ENCODE measurements at places on chromosomes 1 and 21.

- DNase-seq: no peak
Measured at GRCh38 chr1:26066160-26066559, 1.3 kb downstream of the TRIM63 start.

GRCh38 chr1:59179673-59180072, 117.2 kb upstream of the FGGY start:
- no peak for DNase-seq

GRCh38 chr1:206949208-206949607, 2.9 kb upstream of the PIGR start:
- no peak for DNase-seq

GRCh38 chr1:5645929-5646328, 346.3 kb downstream of the NPHP4 start:
- DNase-seq: no peak

GRCh38 chr1:151935154-151935553, 25.8 kb upstream of the THEM4 start:
- no peak for DNase-seq

- no peak for DNase-seq
Measured at GRCh38 chr1:91556556-91556955, 55.9 kb downstream of the CDC7 start.

GRCh38 chr1:176206006-176206960, 803 bp downstream of the COP1 start:
- peak; percentile 30 for DNase-seq

DNA sequence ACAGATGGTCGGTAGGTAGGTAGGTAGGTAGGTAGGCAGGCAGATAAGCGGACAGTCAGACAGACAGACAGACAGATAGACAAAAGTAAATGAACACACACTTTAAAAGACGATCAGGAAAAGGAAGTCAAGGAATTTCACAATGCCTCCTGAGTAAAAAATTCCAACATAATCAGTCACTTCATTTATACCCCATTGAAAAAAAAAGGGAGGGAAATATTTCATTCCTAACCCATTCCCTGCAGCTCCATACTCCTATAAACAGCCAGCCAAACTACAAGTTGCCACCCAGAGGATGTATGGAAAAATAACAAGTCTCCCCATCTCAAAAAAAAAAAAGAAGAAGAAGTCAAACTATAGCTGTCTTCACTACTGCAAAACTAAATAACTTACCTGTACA, 43.4 kb downstream of the ZZZ3 start:
- DNase-seq: no peak

DNA sequence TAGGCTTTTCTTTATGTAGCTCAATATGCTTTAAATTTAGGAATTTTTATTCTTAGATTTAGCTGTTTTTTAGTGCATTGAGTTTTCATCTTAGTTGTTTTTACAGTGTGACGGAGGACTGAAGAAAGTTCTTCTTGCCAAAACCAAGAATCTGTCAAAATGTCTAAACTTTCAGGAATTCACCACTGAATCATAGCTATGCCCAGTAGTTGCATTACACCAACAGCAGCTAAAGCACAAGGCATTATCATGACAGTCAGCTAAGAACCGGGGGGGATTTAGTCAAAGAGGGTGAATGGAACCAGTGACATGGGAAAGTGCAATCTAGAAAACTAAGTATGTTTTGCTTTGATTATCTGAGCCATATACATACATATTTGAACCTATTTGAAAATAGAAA, 6.5 kb upstream of the C1orf146 start:
- no peak for DNase-seq

DNA sequence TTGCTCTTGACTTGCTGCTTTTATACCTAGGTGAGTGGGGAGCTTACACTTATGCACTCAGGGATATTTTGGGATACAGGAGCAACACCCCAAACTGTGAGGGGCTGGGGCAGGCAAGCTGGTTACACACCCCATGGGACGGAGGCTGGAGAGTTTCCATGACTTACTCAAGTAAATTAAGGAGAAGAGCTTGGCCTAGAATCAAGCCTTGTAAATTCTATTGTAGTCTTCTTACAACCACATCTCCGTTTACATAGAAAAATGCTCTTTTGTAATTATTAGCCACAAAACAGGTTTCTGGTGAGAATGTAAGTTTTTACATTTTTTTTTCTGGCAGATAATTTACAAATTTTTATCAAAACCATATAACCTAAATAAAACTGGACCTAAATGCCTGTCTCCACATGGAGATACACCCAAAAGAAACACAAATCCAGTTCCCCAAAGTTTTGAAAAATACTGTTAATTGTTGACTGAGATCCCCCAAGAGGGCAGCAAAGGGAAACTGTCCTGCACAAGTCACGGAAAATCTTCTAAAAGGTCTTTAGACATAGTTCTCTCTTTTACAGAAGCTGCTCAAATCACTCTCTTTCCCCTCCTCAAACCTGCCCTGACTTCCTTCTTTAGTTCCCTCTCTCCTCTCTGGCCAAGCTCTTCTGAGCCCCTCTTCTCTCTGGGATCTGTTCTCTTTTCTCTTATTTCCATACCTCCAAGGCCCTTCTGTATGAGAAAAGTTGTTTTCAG, 134.0 kb downstream of the HIVEP3 start:
- no peak for DNase-seq

DNA sequence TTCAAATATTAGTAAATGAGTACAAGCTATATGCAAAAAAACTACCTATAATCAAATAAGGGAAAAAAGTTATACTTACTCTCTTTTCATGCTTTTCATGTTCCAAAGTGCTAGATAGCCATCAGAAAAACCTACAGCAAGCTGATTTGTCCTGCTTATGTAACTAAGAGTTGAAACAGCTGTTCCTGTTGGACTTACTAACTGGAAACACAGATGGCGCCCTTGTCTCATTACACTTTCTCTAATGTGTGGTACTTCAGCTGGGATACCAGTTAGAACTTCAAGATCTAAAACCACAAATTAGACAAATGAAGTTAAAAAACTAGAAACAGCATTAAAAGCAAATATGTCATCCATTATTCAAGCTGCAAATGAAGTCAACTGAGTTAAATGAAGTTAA, 24.3 kb downstream of the AHCTF1 start:
- peak; percentile 20 for DNase-seq

- DNase-seq: no peak
Measured at GRCh38 chr21:32189688-32190483, 89.0 kb downstream of the MIS18A start.

- DNase-seq: no peak
Measured at GRCh38 chr1:150778409-150778808, 12.8 kb upstream of the CTSS start.

GRCh38 chr21:36461918-36462486, 17.9 kb downstream of the CLDN14 start:
- no peak for DNase-seq

GRCh38 chr21:41877901-41878830, 978 bp downstream of the PRDM15 start:
- peak; percentile 25 for DNase-seq

- DNase-seq: no peak
Measured at GRCh38 chr1:152886758-152887409, 8.8 kb downstream of the SMCP start.

DNA sequence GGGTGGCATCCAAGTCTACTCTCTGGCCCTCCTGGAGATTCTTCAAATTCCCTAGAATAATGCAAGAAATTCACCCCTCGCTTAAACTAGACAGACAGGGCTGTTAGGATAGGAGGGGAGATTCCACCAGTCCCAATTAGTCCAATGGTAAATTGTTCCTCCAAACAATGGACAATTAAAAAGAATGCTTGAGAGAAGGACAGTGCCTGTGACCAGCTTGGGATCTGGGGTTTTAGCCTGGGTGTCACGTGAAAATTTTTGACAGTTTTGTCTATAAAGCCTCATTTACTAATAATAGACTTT, 177.7 kb upstream of the RAB4A start:
- no peak for DNase-seq

DNA sequence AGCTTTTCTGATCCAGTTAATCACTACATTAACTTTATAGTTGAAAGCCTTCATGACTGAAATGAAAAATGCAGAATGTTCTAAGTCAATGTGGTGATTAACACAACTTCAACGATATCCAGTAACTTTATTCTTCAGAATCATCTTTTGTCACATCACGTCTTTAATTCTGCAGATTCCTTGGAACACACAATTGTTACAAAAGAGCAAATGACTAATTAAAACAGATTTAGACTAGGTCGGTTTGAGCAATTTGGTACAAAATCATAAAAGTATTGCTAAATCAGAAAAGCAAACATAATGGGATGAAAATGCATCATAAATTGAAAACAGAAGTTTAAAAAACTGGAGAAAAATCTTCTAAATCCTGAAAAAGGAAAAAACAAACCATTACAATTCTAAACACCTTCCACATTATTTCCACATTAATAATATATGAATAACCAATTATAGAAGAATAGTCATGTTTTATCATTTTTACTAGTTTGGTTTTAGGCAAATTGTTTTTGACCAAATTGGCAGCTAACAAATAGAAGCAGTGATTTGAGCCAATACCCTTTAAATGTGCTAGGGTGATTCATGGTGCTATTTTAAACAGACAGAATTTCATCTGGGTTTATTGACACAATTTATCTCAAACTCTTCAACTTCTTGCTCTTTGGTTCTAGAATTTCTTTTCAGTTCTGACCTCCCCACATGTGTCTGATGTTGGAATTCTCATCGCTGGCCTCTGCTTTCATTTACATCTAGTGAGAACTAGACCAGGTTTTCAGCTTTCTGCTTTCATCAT, 468.1 kb upstream of the PTBP2 start:
- no peak for DNase-seq

GRCh38 chr1:209569455-209570207, 13.9 kb upstream of the CAMK1G start:
- peak; percentile 49 for DNase-seq

DNA sequence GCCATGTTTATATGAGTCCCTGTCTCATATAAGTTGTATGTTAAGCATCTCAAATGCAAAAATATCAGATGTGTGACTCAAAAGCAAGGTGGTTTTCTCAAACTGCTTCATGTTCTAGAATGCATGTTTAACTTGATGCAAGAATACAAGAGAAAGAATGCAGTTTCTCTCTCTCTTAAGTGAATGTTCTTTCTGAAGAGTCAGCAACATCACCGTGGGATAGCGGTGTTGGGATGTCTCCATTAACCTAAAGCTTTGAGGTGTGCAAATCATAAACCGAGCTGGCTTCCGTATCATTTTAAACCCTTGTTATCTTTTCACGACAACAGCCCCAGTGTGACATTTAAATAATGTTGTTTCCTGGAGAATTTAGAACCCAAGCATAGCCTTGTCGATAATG, 48.4 kb upstream of the TARBP1 start:
- no peak for DNase-seq

GRCh38 chr1:207960346-207960745, 49.4 kb upstream of the CD34 start:
- DNase-seq: no peak

DNA sequence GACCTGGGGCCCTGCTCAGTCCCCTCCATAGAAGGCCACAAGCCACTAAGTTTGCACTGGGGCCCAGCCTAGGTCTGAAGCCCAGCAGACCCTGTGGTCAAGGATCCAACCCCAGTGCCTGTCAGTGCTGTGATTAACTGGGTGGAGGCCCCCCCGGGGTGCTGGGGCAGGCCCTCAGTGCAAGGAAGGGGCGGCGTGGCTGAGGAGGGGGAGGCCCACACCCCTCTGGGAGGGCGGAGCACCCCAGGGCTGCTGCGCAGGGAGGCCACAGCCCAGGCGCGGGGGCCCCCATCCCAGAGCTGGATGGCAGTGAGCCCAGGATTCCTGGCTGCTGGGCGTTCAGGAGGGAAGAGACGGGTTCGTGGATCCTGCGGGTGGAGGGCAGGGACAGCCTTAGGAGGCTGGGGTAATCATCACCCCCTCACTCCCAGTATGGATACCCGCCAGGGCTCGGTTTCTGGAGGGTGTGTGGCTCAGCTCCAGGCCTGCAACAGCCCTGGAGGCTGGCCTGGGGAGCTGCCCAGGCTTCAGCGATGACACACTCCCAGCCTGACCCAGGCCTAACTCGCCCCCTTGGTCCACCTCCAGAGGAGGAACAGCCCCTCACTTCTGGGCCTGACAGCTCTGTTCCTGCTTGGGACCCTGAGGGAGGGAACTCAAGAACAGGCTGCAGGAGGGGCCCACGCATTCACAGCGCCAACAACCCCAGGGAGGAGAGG, 890 bp downstream of the GJC2 start:
- DNase-seq: no peak

DNA sequence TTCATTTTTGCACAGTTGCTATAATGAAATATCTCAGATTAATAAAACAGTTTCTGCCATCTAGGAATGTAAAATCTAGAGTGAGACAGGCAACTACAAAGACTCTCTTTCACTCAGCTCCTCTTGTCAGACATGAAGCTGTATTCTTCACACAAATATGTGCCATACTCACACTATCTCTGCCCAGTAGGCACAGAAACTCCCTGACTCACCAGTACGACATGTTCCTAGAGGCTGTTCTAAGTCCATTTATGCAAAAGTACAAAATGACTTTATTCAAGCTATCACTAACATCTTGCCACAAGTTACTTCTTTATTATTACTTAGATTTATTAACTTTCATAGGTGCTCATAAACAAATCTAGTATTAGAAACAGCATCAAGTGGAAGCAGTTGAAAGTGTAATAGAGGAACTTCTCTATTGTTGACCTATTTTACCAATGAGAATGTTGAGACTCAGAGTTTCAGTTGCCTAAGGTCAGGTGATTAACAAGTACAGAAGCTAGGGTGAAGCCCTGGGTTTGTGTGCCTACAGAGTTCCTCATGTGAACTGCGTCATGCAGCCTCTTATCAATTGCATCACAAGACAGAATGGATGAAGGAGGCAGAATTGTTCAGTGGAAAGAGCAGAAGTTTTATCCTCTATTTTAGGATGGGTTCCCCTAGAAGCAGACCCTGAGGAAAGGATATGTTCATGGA, 98.9 kb downstream of the RGS2 start:
- peak; percentile 43 for DNase-seq

DNA sequence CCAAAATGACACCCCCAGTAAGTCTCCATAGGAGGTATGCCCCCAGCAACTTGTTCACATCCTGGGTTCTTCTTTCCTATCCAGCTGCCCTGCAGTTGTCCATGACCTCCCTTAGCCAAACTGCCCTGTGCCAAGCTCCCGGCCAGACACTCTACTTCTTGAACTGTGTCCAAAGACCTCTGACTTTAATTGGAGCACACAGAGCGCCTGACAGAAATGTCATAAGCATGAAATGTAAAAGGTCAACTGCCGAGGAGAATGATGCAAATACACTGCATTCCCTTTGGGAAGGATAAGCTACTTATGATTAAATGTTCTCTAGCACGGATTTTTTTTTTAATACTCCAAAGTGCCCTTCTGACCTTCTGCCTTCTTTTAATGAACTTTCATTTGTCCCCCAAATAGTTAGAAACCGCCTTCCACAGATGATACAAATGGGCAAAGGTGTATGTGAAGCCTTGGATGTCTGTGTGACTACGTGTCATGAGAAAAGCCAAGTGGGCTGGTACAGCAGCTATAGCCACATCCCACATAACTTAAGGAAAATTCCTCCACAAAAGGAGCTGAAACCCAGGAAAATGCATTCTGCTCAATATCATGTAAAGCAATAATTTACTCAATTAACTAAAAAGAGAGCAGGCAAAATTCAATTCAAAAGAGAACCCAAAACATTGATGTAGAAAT, 26.8 kb downstream of the PALMD start:
- DNase-seq: no peak
